ENCODE measurements at places on chromosomes 3 and 15. TPM values are rescaled to one million over a fixed set of nuclear protein-coding genes. Genes with fewer than 3 reads are reported as not detected.

Gene SLC27A2
- 6.1 TPM for total RNA-seq

Gene GRK7
- total RNA-seq, result not detected

Gene GOLGA8S
- total RNA-seq, result 0.81 TPM

Gene TM4SF18
- 10.6 TPM for total RNA-seq

Gene GPR15
- not detected for total RNA-seq

Gene PPM1L
- total RNA-seq, result 7.0 TPM

Gene GOLGA8K
- 1.6 TPM for total RNA-seq

Gene MUSTN1
- total RNA-seq, result not detected

Gene MESP2
- 0.22 TPM for total RNA-seq

Gene ITIH3
- total RNA-seq, result 0.49 TPM

Gene CFAP20DC
- 0.35 TPM for total RNA-seq

Gene PFKFB4
- 9.5 TPM for total RNA-seq

Gene USP19
- total RNA-seq, result 23.7 TPM

Gene SERPINI1
- total RNA-seq, result 15.7 TPM

Gene IL17RB
- 12.7 TPM for total RNA-seq

Gene IL12A
- total RNA-seq, result 0.46 TPM

Gene SMCO1
- not detected for total RNA-seq

Gene GRIP2
- 0.34 TPM for total RNA-seq

Gene CRBN
- total RNA-seq, result 25.2 TPM

Gene GASK1A
- 1.2 TPM for total RNA-seq

Gene C3orf85
- not detected for total RNA-seq

Gene MYZAP
- total RNA-seq, result 6.7 TPM

Gene B4GALT4
- total RNA-seq, result 13.8 TPM

Gene GOLGA8G
- total RNA-seq, result not detected

Gene LRRC31
- total RNA-seq, result not detected

Gene EXD1
- total RNA-seq, result not detected

Gene MAGEL2
- total RNA-seq, result 0.97 TPM

Gene GP9
- total RNA-seq, result not detected

Gene FGF12
- total RNA-seq, result 6.9 TPM

Gene FBXW12
- total RNA-seq, result 6.3 TPM

Gene GNB4
- total RNA-seq, result 1.5 TPM

Gene SEMA3F
- total RNA-seq, result 7.7 TPM

Gene PLAAT1
- total RNA-seq, result 0.49 TPM

Gene TMEM40
- not detected for total RNA-seq

Gene RBM15B
- total RNA-seq, result 19.0 TPM

Gene CPNE9
- 0.19 TPM for total RNA-seq

Data from pancreas (tissue), 10 donors.